MM.1S (cell line): ENCODE measurements at places on chromosomes 11 and 22.

DNA sequence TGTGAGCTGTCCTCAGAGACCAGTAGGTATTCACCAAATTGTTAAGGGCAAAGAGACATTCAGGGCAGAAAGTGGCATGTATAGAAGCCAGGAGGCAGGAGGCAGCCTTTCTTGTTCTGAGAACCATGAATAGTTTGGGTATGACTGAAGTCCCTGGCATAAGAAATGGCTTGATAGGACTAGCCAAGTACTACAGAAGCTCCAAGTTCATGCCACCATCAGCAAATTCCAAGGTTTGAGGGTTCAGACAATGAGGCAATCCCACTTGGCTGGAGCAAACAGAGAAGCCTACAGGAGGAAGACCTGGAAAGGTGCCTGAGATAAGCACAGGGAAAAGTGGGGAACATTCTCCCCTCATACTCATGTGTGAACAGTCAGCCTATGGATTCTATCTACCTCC lies 25.8 kb downstream of the XRRA1 start:
- no peak for DNase-seq

DNA sequence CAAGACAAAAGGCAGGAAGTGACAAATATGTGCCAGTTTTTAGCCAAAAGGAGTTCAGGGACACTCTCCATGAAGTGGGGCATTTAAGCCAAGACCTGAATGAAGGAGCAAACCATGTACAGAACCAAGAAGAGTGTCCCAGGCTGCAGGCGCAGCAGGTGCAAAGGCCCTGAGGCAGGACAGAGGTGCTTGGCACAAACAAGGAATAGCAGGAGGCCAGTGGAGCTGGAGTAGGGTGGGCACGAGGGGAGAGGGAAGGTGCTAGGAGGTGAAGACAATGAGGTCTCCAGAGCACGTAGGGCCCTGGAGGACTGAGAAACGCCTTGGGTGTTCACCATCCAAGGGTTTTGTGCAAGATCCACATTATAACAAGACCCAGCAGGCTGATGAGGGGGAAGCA lies 474.1 kb downstream of the MN1 start:
- no peak for DNase-seq

DNA sequence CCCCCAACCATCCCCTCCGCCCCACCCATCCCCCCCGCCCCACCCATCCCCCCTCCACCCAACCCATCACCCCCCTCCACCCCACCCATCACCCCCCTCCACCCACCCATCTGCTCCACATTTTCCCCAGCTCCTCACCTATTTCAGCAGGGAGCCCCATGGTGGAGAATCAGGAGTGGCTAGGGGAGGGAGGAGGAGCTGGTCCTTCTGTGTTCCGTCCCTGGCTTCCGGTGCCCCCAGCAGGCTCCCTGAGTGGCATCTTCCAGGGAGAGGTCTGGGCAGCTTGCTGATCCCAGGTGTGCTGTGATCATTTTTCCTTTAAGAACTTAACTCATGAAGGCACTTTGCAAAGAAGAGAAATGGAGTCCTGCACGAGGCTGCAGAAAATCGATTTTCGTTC lies 365.8 kb downstream of the TBC1D22A start:
- no peak for DNase-seq

- DNase-seq: no peak
These were observed 52.4 kb upstream of the SHISAL1 start for GRCh38 chr22:44365191-44365590.

- DNase-seq: no peak
These were observed 7.5 kb upstream of the SLC15A3 start for GRCh38 chr11:60959431-60959830.

GRCh38 chr11:36312611-36313472 lies 16.8 kb downstream of the PRR5L start:
- DNase-seq: no peak

GRCh38 chr11:100442017-100442416 lies 245.1 kb upstream of the ARHGAP42 start:
- no peak for DNase-seq

DNA sequence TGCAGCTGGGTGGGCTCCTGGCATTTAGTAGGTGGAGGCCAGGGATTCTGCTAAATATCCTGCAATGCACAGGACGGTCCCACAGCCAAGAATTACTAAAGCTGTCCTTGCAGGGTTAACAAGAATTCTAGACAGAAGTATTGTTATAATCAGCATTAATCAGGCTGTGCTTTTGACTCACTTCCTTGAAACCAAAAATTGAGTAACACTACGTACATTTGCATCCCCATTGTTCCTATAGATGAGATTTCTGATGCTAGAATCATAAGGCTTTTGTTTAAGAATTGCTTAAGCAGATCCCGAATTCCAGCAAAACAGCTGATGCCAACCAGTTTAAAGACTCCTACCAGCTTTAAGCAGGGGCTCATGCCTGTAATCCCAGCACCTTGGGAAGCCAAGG lies 11.4 kb downstream of the SLC6A5 start:
- DNase-seq: no peak

DNA sequence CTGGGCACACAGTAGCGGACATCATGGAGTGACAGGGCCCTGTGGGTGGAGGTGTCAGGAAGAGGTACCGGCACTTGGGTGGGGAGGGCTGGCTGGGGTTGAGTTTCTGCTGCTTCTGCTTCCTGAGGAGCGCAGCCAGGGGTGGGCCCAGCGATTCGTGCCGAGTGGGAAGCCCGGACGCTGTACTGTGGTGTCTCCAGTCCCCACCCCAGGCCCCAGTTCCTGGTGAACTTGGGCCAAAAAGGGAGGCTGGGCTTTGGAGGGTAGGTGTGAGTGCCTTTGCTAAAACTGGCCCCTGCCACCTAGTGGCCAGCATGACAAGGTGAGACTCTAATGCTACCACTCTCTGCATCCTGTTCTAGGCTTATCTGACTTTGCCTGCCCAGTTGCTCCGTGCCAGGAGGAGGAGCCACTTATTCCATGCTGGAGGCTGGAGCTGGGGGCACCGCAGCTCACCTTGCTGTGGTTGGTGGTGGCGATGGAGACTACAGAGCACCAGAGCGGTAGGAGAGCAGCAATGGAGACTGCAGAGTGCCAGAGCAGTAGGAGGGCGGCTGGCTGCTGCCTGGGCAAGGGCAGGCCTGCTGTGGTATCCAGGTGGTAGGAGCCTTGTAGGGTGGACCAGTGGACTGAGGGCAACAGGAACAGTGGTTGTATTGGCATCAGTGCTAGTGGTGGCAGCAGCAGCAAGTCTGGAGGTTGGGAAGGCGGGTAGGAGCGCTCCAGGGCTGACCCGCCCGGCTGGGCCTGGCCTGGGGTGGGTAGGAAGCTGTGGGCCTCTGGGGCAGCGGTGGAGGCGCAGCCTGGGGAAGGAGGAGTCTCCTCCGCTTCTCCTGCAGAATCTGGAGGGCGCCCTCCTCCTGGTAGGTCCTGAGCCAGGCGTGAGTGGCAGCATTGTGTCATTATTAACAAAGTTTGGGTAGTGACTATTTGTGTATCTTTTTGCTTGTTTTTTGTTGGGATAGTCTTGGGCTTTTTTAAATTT lies 2.2 kb upstream of the RFPL2 start:
- peak; percentile 59 for DNase-seq

DNA sequence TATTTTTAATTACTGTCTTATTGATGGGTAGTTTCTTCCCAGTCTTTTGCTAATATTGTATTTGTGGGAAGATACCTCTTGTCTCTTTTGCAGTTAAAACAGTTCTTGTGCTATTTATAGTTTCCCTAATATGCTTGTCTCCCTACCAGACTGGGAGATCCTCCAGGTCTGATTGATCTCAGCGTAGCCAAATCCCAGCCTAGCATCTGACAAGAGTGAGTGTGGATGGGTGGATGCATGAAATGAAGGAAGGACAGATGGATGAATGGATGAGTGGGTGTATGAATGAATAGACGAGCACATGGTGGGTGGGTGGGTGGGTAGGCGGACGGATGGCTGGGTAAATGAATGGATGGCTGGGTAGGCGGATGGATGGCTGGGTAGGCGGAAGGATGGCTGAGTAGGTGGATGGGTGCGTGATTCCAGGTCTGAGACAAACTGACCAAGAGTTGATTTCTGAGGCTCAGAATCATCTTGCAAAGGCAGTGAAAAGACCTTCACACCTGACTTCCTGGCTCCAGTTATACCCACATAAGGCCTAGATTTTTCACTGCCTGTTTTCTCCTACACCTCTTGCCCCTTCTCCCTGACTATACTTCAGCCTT lies 11.4 kb downstream of the DNAJB13 start:
- DNase-seq: no peak

DNA sequence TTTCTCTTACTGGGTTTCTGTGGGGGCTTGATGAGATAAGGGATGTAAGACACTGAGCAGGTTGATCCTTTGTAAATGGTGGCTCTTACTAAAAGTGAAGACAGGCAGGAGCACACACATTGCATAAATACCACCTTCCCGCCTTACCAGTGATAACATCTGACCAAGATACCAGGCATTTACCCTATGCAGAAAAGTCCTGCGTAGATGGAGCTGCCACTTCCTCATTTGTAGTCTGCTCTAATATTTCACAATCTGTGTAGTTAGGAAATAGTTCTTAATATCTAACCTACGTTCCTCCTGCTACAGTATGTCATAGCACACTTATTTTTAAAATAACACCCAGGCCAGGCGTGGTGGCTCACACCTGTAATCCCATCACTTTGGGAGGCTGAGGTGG lies 23.9 kb upstream of the SWAP70 start:
- DNase-seq: no peak

DNA sequence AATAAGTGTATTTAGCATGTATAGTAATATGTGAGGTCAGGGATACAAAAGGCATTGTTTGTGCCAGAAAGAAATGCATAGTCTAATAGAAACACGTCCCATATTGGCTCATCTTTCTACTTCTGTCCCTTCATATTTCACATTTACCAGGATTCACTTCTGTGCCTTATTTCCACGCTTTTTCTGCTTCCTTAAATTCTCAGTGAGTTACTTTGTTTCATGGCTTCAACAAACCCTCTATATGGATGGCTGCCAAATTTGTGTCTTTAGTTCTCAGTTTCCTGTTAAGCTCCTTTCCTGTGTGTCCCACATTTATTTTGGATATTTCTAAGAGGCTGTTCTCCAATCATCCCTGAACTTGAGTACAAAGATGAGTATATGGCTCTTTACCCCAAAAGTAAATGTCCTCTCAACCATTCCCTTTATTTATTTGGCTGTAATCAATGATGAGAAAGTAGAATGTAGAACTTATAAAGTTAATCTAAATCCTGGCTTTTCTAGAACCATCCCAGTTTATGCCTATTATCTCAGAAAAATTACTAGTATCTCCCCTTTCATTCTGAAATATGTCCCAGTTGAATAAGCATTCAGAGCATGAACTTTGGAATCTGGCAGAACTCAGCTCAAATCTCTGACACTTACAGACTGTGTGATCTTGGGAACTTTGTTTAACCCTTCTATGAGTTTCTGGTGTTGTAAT lies 23.5 kb downstream of the OR8B12 start:
- DNase-seq: no peak

DNA sequence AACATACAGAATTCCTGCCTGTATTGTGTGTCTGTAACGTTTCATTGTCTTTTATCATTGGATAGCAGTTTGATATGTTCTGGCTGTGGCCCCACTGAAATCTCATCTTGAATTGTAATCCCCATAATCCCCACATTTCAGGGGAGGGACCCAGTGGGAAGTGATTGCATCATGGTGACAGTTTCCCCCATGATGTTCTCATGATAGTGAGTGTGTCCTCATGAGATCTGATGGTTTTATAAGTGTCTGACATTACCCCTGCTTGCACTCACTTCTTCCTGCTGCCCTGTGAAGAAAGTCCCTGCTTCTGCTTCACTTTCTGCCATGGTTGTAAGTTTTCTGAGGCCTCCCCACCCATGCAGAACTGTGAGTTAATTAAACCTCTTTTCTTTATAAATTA lies 19.6 kb upstream of the MTMR2 start:
- DNase-seq: no peak

DNA sequence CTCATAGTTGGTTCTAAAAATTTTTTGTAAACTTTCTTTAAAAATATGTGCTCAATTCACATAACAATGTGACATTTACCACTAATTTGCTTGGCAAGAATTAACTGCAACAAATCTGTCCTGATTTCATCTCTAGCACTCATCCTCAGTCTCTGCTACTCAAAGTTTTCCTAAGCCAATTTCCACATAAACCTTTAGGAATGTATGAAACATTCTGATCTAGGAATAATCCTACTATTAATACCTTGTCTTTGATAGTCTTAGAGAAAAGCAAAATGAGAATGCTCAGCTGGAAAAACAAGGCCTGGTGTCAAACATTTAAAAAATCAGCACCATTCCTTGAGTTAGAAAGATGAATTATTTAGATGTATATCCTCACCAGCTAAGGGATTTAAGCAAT lies 114.3 kb downstream of the CD44 start:
- no peak for DNase-seq

GRCh38 chr22:19607192-19608002 lies 83.2 kb upstream of the CLDN5 start:
- peak; percentile 27 for DNase-seq

- DNase-seq: no peak
These were observed 26.7 kb downstream of the GRAP2 start for GRCh38 chr22:39927544-39927943.

- DNase-seq: no peak
These were observed 1235.7 kb downstream of the LRRC4C start for GRCh38 chr11:40223596-40224330.

- no peak for DNase-seq
These were observed 105.1 kb downstream of the FBXO7 start for GRCh38 chr22:32579529-32580220.
